ENCODE measurements at places on chromosomes 1 and 21.
A peak's percentile ranks its signal among the peaks of the same experiment; 100 is the strongest.

DNA sequence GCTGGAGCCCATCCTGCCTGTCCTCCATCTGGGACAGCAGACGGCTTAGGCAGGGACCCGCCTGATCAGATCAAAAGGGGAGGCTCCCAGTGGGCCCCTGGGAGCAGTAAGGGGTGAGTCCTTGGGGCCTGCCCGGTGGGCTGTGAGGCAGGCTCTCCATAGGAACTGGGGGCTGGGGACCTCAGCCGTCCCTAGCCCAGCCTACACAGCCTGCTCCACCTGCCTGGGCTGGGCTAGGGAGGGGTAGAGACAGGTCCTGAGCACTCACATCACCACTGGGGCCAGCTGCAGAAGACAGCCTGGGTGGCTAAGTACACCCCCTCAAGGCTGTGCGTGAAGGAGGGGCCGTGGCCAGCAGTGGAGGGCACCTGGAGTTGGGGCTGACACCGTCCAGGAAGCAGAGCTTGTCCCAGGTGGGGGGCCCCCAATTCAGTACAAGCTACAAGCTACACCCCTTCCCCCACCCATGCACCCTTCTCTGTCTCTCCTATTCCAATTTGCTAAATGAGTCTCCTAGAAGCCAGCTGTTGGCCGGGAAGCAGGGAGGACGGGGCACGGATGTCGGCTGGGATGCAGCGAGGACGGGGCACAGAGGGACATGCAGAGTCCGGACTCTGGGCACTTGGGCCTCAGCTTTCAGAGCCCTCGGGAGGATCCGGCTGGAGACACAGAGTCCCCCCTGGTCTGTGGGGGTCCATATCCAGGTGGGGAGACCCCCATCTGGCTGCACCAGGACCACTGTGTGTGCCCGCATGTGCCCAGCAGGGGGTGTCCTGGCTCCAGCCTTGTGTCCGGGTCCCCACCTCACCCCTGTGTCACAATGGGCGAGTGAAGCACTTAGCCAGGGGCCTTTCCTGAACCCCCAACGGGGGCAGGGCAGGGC, 1.7 kb downstream of the ISG15 start:
- no peak for DNase-seq

GRCh38 chr1:111197598-111198284, 2.7 kb downstream of the DENND2D start:
- peak; percentile 42 for DNase-seq

- DNase-seq, result peak; percentile 27
These were observed 14.5 kb downstream of the SAMD11 start for GRCh38 chr1:938088-938683.

DNA sequence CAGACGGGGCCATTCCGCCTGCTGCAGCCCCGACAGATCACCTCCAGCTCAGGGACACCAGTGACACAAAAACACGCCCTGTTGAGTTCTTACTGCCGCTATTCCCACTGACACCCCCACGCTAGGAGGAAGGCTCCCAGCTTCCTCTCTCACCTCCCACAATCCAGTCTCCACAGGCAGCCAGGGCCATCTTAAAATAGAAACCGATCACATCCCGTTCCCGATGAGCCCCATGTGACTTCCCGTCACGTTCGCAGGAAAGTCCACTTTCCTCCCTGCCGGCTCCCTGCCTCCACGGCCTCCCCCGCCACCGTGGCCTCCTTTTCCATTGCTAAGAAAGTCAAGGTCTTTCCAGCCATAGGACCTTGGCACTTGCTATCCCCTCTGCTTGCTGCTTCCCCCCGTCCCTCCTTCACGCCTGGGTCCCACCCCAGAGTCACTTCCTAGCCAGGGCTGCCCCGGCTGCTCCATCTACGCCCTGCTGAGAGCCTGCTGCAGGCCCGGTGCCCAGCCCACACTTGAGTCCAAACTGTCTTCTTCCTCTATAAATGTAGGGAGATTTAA, 24.0 kb upstream of the DDOST start:
- no peak for DNase-seq

GRCh38 chr1:24302209-24302611, 16.9 kb upstream of the GRHL3 start:
- DNase-seq, result no peak
